ENCODE measurements at places on chromosomes 11 and 22.

DNA sequence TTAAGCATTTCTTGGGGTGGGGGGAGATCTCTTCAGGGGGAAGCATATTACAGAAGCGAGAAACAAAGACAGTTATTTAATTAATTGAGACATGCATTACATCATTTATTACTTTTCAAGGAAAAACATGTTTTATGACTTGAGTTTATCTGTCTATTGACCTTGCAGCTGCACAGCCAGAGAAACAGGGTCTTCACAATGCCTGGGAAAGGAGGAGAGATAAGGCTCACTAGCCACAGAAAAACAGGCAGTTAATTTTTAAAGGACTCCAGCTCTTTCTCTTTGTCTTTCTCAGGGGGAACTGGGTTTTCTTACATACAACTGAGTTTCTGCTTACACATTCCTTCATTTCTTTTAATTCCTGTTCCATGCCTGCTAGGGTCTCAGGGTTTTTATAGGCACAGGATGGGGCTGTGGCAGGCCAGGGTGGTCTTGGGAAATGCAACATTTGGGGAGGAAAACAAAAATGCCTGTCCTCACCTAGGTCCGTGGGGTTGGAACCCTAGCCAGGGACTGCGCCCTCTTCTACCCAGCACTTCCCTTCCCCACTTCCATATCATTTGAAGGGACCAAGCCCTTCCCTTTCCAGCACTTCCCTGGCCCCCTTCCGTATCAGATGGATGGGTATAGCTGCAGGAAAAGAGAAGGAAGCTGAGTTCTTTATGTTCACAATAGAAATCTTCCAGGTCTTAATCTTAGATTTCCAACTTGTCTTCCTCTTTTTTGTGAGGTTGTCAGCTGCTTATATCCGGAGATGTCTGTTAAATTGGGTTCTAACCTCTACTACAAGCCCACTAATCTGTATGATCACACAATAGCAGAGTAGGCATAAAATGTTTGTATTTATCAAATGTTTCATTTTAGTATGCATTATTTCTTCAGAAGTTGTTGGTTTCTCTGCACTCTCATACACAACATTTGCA is 38.3 kb downstream of the BIRC2 start:
- no peak for DNase-seq

GRCh38 chr11:112537846-112538330 is 277.2 kb upstream of the PLET1 start:
- no peak for DNase-seq

DNA sequence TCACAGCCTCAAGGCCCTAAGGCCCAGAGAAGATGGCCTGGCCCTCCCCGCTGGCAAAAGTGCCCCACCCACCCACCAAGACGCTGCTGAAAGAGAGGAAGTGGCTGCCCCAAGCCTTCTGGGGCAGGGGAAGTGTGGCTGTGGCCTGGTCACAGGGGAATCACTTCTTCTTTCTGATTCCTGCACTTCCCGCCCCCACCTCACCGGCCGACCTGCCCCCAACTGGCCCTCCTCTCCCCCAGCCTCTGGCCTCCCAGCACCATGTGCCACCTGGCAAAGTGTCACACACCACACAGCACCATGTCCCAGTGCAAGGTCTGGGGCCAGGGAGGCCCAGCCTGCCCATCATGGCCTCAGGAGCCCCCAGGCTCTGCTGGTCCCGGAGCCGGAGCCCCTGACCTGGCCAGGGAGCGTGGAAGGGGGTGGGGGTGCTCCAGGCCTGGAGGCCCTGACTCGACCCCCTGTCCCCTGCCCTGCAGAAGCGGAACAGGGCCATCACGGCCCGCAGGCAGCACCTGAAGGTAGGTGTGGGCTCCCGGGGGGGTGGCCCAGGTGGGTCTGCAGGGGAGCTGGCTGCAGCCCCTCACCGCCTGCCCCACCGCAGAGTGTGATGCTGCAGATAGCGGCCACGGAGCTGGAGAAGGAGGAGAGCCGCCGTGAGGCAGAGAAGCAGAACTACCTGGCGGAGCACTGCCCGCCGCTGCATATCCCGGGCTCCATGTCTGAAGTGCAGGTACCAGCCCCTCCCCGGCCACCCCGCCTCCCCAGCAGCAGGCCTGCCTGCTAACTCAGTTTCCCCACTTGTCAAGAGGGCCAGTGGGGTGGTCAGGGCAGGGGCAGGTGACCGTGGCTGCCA is 1.4 kb downstream of the TNNI2 start:
- no peak for DNase-seq

DNA sequence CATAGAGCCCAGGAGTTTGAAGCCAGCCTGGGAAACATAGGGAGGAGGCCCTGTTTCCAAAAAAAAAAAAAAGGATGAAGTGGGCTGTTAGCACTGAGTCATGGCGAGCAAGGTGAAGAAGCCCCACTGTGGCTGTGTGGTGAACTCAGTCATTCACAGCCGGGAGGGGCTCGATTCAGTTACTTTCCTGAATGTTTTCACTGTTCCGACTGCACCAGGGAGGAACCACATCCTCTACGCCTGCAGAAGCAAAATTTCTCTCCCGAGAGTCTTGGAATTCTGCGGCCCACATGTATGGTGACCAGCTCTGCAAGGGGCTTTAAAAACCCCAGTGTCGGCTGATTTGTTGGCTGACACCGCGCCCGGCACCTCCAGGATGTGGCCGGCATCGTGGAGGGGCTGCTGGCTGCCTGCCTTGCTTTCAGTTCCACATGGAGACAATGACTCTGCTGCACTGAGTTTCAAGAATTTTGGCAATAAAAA is 27.8 kb upstream of the GRAMD4 start:
- peak; percentile 70 for DNase-seq

DNA sequence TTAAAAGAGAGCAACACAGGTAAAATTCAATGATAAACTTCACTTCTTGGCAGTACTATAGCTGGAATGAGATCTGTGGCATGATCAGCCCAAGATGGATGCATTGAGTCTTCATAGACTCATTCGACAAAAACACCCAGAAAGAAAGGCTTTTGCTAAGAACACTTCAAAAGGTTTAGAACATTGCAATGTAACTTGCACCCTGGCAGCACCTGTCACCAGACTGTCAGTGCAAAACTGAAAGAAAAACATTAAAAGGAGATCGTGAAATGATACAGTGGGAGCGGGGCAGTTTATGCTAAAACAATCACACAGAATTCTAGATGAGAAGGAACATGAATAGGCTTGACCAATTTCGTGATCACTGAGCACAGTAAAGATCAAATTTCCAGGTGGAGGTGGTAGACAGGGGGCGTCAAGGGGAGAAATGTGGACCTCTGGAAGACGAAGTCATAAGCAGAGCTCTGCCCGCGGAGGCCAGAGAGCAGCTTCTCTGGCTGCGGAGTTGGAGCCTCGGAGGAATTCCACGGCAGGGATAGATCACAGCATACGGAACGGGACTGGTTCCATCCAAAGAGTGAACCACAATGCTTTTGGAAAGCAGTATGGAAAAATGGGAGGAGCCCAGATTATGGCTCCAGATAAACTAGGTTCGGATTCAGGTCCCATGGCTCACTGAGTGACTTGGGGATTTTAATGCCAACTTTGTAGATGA is 11.9 kb downstream of the VSIG10L2 start:
- peak; percentile 57 for DNase-seq

- no peak for DNase-seq
These were observed 34.8 kb upstream of the HORMAD2 start for GRCh38 chr22:30045494-30045887.

DNA sequence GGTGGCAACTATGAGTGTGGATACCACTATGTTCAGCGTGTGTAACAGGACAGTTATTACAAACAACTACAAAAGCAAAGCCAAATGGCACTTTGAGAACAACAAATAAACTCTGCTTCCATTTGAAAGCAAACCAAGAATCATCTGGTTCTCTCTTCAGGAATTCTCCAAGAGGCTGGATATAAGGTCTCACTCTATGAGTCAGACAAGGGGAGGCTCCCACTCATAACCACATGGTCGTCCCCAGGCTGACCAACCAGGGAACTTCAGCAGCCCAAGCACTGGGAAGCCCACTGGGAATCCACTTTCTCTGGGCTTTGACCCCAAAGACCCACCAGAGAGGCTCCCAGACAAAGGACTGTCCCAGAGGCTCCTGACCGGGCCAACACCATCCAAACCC is 35.3 kb downstream of the DGCR2 start:
- DNase-seq = no peak

- DNase-seq = peak; percentile 80
These were observed 154.1 kb upstream of the POU2AF2 start for GRCh38 chr11:111091321-111091938.

DNA sequence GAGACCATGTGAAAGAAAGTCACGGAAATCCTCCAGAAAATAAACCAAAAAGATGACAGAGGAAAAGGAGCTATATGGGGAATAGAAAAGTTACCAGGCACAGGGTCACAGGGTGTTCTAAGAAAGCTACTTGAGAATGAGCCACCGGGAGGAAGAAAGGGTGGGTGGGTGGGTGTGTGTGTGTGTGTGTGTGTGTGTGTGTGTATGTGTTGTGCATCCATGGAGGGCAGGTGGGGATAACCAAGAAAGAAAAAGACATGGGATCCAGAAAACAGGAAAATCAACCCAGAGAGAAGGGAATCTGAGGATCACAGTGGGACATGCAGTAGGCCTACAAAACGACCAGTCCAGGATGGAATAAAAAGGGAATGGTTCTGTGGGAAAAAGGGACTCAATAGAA is 3.7 kb downstream of the APOL2 start:
- no peak for DNase-seq

DNA sequence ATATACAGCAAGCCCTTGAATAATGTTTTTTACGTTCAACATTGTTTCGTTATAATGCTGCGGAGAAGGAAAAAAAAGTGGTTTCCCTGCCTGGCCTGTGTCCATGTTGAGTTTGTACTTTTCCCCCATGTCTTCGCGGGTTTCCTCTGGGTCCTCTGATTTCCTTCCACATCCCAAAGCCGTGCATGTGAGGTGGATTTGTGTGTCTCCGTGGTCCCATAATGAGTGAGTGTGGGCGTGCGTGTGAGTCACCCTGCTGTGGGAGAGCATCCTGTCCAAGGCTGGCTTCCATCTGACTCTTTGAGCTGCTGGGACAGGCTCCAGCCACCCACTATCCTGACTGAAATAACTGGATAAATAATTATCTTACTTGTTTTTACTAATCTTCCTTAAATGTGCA is 29.6 kb upstream of the SNX19 start:
- DNase-seq = peak; percentile 67

- no peak for DNase-seq
These were observed 56.8 kb downstream of the C22orf31 start for GRCh38 chr22:29004647-29005371.

GRCh38 chr22:38239101-38239761 is 33.6 kb downstream of the TMEM184B start:
- no peak for DNase-seq

DNA sequence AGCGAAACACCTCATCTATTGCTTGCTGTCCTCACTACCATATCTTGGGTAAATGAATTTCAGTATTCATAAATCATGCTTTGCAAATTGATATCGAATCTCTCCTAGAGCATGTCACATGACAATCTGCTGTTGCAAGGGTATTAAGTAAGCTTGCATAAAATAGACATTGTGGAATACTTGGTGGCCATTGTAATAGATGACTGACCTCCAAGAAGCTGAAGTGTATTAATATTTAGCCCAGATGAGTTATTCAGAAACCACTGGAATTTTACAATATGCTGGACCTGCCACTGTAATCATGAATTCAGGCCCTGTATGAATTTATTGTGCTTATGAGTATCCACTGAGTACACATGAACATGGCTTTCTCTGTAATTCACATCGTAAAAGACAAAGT is 289.7 kb upstream of the ARHGAP42 start:
- DNase-seq = no peak

- no peak for DNase-seq
These were observed 51.0 kb upstream of the GALNT18 start for GRCh38 chr11:11672789-11673188.

DNA sequence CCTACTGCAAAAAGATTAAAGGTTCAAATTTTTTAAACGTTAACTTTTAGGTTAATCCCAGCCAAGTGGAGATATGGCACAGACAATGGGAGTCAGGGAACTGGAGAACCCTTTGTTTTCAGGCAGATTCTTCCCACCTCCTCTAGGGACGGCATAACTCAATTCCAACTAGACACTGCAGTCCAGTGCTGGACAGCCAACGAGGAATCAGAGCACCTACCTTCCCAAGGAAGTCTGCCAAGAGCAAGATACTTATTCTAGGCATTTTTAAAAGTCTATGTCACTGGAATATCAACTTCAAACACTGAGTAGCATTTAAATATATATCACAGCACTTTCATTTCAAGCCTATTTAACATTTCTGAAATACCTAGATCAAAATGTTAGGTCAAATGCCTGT is 7.3 kb downstream of the CADM1 start:
- no peak for DNase-seq

- no peak for DNase-seq
These were observed 151.6 kb upstream of the NAV2 start for GRCh38 chr11:19561011-19561410.

DNA sequence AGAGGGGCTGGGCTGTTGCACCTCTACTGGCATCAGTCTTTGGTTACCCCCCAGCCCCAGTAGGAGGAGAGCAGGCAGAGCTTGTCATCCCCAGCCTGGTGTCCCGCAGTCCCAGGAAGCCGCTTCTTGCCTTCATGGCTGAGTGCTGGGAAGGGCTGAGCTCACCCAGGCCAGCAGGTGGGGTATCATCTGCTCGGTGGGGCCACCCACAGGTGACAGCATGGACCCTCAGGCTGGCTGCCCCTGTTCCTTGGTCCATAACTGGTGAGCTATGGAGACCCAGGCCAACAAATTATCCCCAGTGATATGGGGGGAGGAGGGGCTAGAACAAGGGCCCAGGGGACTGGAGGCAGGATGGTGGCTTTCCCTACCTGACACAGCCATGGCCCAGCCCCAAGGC is 6.5 kb upstream of the RHOD start:
- no peak for DNase-seq

DNA sequence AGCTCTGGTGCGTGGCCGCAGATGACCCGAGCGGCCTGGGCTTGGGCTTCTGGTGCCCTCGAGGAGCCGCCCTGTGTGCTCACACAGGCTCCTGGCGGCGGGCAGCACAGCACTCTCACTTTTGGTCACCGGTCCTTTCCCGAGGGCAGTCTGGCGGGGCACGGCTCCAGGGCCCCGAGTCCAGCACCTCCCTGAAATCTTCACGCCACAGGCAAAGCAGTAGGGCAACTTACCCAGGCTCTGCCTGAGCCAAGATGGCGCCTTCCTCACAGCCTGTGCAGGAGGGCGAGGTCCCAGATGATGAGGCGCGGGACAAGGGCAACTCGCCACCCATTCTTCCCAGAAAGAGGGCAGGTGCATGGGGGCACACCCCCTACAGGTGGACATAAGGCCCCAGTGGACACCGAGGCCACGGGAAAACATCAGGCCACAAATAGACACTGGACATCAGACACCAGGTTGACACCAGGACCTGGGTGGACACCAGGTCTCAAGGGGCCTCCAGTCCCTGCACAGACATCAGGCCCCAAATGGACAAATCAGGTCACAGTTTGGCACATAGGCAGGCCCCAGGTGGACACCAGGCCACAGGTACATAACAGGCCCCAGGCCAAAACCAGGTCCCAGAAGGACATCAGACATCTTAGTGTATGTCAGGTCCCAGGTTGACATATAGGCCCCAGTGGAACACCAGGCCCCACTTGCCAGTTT is 57.6 kb upstream of the SEPTIN5 start:
- DNase-seq = no peak

DNA sequence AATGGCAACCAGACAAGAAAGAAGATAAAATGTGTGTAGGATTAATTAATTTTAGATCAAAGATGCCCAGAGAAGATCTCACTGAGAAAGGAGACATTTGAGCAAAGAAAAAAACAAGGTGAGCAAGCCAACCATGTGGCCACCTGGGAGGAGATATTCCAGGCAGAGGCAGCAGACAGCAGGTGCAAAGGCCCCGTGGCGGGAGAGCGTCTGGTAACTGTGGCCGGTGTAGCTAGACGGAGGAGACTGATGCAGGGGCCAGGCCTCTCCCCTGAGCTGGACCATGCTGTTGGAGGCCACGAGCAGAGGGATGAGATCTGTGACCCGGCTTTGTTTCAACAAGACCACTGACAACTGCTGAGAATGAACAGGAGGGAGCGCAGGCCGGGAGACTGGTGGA is 23.6 kb downstream of the NECTIN1 start:
- DNase-seq = no peak

Data from muscle of arm (tissue), 14 donors.